ENCODE measurements at places on chromosomes 6 and 20.

- no peak for DNase-seq
Observed at GRCh38 chr6:56764081-56764566, 121.4 kb upstream of the DST start.

GRCh38 chr6:166714187-166714510 lies 87.1 kb upstream of the RPS6KA2 start:
- DNase-seq, result no peak

DNA sequence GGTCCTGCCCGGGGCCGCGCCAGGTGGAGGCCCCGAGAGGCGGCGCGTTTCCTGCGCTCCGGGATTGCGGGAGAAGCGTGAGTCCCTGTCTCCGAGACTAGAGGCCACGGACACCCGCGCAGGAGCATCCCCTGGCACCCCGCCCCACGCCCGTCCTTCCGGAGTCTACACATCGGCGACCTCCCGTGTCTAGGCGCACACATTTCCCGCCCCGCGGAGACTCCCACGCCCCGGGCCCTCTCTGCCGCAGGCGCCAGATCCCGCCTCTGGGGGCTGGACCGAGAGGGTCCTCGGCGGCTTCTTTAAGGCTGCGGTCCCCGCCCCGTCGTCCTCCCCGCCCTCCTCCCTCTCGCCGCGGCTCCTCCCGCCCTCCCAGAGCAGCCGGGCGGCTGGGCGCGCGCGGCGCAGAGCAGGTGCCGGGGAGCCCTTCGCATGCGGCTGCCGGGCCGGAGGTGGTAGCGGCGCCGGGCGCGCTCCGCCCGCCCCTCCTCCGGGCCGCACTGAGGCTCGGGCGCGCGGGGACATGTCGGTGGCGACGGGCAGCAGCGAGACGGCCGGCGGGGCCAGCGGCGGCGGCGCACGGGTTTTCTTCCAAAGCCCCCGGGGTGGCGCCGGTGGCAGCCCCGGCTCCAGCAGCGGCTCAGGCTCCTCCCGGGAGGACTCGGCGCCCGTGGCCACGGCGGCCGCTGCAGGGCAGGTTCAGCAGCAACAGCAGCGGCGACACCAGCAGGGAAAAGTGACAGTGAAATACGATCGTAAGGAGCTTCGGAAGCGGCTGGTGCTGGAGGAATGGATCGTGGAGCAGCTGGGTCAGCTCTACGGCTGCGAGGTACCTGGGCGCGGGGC lies at the start of gene PPP1R14C:
Gene PPP1R14C, plus strand, starts transcription at position 375 of the 846 bp plus-strand sequence. Its CDS starts 149 bp downstream, at position 524.
- DNase-seq, result no peak

DNA sequence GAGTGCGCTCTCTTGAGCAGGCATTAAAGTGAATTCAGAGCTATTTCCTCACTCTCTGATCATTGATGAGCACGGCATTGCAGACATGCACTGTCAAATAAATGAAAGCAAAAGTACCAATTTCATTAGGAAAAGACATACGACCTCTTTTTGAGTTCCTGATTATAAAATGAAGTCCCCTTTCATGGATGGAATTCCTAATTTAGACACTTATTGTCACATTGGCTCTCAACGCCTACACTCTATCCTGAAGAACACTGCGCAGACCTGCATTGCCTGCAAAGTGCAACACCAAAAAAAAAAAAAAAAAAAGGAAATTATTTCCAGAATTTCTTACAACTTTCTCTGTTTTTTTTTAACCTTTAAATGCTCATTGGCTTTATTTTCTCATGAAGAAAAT lies 1.6 kb downstream of the ADGRB3 start:
- DNase-seq, result no peak

DNA sequence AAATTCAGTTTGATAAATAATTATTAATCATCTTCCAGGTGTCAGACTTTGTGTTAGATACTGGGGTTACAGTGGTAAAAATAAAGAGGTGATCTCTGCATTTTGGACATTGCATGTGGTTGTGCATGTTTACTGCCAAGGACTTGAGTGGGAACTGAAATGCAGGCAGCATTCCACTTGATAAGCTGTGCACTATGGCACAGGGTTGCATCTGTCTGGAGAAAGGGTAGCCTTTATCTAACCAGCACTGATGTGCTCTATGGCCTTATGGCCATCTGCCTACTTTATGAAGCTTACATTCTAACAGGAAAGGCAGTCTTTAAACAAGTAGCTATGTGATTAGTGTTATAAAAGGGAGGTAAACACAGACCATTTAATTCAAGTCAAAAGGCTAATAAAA lies 53.0 kb upstream of the MLIP start:
- no peak for DNase-seq

DNA sequence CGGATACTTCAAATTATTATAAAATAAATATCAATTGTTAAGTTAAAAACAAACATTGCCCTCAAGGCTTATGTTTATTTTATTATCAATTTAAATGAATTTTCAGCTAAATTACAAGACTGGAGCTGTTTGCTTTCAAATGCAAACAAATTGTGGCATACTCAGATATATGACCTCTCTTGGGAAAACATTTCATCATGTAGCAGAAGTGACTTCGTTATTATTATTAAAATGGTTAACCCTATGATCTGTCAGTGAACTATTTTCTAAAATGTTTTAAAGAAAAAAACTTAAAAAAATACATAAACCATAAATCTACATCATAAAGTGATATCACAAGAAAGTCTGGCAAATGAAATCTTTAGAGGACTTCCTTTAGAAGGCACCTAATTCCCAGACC lies 72.5 kb downstream of the MAN1A1 start:
- DNase-seq, result no peak

GRCh38 chr6:53646606-53647005 lies 18.9 kb downstream of the KLHL31 start:
- no peak for DNase-seq

DNA sequence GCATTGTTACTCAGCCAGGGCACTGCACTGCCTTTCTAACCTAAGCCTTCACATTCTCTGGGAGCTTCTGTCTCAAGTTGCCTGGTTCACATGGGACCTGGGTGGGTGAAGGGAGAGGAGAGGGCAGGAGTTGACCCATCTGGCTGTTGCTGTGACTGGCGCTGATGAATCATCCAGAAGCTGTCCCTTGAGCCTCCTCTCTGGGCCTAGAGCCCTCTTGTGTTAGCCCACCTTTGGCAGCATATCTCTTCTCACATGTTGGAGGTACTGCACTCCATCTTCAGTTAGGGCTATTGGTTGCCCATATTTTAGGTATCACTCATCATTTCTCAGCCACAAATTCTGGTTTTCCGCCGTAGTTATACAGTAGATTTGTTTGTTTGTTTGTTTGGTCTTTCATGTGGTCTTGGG lies 19.8 kb downstream of the XRN2 start:
- no peak for DNase-seq

- DNase-seq, result no peak
Observed at GRCh38 chr20:497979-498378, 35.6 kb upstream of the TBC1D20 start.

- no peak for DNase-seq
Observed at GRCh38 chr6:84651583-84651982, 112.8 kb downstream of the TBX18 start.

GRCh38 chr6:111997853-111998208 lies 56.1 kb upstream of the CCN6 start:
- no peak for DNase-seq

DNA sequence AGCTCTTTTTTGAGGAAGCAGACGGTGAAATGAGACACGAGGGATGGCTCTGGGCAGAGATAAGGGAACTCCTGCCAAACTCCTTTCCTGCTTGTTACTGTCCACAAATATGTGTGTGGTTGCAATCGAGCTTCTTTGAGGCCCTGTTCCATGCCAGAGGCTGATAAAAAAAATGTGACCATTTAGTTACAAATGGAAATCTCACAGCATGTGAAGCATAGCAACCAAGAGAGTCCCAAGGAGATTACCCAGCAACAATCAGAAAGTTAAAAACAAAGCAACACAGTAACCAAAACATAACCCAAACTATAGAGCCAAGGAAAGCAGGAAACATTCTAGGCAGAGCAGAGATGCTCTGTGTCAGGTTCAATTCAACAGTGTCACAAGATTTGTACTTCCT lies 35.4 kb upstream of the HMGN3 start:
- no peak for DNase-seq

DNA sequence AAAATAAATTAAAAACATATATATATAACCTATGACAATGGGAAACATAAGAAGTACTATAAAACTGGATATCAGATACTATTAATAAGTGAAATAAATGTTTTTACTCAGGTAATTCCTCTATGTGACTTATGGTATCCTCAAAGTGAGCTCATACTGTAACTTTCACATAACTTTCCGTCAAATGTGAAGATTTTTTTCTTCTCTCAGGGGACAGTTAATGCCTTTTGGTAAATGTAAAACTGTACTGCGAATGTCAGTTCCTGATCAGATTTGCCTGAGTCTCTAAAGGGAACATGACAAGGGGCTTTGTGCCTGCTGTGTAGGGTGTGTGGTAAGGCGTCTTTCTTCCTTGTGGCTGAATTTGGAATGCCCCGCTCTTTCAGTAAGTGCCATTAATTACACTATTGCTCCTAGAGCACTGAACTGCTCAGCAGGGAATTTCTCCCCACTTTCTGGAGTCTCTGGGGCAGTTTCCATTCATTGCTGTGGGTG lies 271.8 kb downstream of the PRL start:
- DNase-seq, result no peak

GRCh38 chr6:133889557-133890403 lies 867 bp downstream of the TCF21 start:
- DNase-seq, result no peak

- no peak for DNase-seq
Observed at GRCh38 chr6:49847014-49847413, 19.3 kb downstream of the CRISP1 start.

DNA sequence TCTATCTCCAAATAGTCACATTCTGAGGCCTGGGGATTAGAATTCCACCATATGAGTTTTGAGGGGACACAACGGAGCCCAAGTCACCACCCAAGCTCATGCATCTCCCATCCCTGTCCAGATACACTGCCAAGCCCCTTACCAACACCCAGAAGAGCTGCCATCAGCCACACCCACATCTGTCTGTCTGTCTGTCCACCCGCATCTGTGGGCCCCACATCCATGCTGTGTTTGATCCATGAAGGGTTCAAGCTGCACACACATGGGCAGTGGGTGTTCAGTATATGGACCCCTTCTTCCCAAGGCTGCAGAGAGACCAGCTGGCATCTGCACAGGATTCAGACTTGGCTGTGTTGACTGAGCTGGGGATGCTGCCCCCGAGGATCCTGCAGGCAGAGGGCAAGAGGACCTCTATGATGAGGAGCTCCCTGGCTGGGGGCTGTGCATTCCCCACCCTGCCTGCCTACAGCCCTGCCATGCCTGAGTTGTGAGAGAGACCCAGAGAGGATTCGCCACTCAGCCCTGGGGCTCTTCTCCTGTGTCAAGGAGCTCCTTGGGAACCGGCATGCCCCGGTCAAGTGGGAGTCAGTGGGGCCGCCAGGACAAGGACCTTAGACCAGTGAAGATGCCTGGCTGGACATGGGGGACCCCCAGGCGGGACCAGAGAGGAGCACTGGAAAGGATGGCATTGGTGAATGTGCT lies 206.4 kb downstream of the SYNDIG1 start:
- DNase-seq, result no peak

DNA sequence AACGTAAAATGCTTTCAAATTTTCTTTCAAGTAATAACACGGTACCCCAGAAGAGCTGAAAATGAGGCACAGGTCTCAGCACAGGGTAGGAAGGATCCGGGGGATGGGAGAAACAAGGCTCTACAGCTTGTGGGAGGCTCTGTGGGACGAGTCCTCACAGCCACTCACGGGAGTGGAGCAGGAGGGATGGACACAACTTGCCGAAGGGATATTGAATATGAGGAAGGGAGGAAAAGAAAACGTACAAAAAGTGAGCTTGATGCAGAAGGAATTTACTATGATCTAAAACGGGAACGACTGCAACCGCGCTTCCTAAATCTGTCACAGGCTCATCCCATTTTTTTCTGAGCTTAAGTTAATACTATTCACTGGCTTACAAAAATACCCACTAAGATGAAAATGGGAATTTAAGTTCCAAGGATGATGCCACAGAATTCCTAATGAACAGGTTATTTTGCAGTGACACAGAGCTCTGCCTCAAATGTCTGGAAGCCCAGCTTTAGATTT lies 72.9 kb downstream of the FYN start:
- no peak for DNase-seq

GRCh38 chr20:50453533-50454244 lies 56.5 kb upstream of the PTPN1 start:
- no peak for DNase-seq

- DNase-seq, result no peak
Observed at GRCh38 chr6:5107341-5107740, 22.2 kb downstream of the PPP1R3G start.
